SJSA1 (cell line): ENCODE measurements at places on chromosomes 5 and 9. TPM values are rescaled to one million over a fixed set of nuclear protein-coding genes. Genes with fewer than 3 reads are reported as not detected.

GRCh38 chr9:38127271-38127839 is 58.3 kb upstream of the SHB start:
- DNase-seq = no peak

DNA sequence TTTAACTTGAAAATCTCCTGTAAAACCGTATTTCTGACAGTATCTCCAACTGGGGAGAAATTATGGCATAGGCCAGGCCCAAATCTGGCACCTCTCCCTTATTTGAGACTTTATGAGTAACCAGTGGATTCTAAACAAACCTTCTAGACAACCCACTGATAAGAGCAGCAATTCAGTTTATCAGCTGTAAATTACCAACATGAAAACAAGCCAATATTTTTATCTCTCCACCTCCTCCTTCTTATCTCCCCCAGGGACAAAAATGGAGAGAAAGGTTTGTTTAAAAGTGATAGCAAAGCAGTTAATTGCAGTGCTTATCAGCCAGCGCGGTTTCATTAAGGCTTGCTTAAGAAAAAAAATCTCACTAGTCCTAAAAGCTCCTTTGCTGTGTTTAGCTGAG is 53.8 kb downstream of the KCNV2 start:
- no peak for DNase-seq

- no peak for DNase-seq
These were observed 286.4 kb downstream of the GADD45G start for GRCh38 chr9:89891221-89891590.

- no peak for DNase-seq
These were observed 163.8 kb downstream of the GADD45G start for GRCh38 chr9:89768650-89769071.

GRCh38 chr5:132877938-132878337 is 4.5 kb downstream of the LEAP2 start:
- no peak for DNase-seq

GRCh38 chr9:80326105-80326504 is 754.3 kb downstream of the TLE4 start:
- no peak for DNase-seq

GRCh38 chr5:171848911-171849520 is 63.4 kb downstream of the SMIM23 start:
- no peak for DNase-seq

DNA sequence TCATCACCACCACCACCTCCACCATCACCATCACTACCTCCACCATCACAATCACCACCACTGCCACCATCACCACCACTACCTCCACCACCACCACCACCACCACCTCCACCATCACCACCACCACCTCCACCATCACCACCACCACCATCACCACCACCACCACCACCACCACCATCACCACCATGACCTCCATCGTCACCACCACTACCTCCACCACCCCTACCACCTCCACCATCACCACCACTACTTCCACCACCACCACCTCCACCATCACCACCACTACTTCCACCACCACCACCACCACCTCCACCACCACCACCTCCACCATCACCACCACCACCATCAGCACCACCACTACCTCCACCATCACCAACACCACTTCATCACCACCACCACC is 23.5 kb upstream of the ADCY2 start:
- DNase-seq = no peak

DNA sequence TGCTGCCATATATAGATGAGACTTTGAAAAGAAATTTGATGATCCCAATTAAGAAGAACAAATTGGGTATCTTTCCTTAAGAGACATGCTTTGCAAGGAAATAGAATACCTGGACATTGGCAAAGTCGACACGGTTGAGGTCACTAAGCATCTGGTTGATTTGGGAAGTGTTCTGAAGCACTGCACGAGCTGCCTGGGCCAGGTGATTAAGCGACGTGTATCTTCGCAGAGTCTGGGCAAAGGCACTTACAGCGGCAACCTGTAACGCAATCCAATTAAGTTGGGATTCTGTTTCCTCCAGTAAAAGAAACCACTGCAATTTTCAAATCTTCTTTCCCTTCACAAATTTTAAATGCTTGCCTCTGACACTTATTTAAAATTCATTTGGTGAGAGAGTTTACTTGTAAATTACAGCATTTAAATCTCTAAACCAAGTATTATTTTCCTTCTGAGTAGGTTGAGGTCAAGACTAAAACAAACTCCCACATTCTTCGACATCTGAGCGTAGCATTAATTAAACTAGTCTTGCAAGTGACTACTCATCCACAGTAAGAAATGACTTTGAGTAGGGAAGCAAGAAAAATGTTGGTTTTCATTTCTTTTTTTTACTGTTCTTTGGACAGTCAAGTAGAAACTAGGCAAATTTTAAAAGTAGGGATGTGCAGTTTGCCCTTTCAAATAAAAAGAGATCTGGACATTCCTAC is 262.8 kb downstream of the RFX3 start:
- no peak for DNase-seq

GRCh38 chr9:1050125-1050895 is at the start of gene DMRT2:
Gene DMRT2 (plus strand): TSS chr9:1050357. CDS start chr9:1051614, 1,257 bp downstream.
- DNase-seq = no peak

DNA sequence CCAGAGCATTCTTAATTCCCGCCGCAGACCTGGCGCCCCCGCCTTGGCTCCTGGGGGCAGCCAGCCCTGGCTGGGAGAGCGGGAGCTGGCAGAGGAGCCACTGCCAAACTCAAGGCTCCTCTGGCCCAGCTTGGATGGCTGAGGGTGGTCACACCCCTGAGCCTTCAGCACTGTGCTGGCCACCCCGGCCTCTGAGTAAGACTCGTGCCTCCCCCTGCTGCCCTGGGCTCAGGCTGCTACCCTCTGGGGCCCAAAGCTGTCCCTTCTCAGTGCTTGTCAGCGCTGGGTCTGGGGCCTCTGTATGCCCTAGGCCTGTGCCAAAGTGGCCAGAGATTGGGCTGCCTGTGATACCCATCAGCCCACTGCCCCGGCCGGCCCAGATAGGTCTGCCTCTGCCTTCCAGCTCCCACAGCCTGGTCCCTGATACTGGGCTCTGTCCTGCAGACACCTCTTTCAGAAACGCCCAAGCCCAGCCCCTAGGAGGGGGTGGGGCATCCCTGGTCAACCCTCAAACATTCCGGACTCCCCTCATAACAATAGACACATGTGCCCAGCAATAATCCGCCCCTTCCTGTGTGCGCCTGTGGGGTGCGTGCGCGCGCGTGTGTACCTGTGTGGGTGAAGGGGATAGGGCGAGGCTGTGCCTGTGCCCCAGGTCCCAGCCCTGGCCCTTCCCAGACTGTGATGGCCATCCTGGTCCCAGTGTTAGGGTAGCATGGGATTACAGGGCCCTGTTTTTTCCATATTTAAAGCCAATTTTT is 4.4 kb upstream of the PRR7 start:
- DNase-seq = no peak

GRCh38 chr5:163350083-163350482 is 87.3 kb upstream of the CCNG1 start:
- no peak for DNase-seq

- DNase-seq = no peak
These were observed 131.2 kb downstream of the HTR4 start for GRCh38 chr5:148523139-148523538.

- no peak for DNase-seq
These were observed 141.9 kb upstream of the IER5L start for GRCh38 chr9:129319938-129320481.

DNA sequence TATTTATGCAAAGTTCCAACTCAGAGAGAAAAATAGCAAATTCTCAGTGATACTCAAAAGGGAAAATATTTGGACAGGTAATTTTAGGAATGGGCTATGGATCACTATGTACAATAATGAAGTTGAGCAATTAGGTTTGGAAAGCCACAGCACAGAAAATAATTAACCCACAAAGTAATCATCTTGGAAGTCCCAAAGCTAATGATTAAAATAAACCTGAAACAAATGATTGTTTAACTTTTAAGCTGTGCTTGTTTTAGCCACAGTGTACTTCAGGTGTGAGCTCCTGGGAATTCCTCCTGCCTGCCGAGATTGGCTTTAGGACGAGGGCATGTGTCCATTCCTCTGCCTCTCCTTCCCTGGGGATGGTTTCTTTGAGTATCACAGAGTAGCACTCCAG is 403.9 kb downstream of the ZSWIM6 start:
- DNase-seq = no peak

- DNase-seq = no peak
These were observed 373.2 kb upstream of the ACTBL2 start for GRCh38 chr5:57855831-57856230.

GRCh38 chr5:173018358-173018757 is 34.8 kb downstream of the ATP6V0E1 start:
- no peak for DNase-seq

GRCh38 chr9:89426384-89426961 is 71.4 kb downstream of the SEMA4D start:
- no peak for DNase-seq

DNA sequence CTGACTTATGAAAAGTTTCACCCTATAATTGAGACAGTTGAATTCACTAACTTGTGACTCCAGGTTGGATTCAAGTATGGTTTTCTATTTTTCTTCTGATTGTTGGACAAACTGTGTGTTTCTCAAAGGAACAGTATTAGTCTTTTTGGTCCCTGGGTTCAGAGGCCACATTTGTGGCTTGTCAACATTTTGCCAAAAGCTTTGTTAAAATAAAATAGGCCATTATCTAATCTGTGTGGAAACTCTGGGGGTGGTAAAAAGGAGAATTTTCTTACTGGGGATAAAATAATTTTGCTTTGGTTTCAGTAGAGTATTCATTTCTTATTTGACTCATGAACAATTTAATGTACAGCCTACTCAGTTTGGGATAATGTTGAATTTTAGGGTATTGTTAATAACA is 166.3 kb downstream of the TMEM167A start:
- DNase-seq = no peak

Gene SLC36A3
- total RNA-seq = not detected in 2 replicates

Gene ADAMTS6
- total RNA-seq = 3.5 and 4.1 TPM in 2 replicates

Gene ACTBL2
- not detected in 2 replicates for total RNA-seq

Gene ZNF483
- 1.2 and 1.3 TPM in 2 replicates for total RNA-seq

Gene CSF1R
- total RNA-seq = 1.2 TPM in 1 of 2 replicates, not detected in the other

Gene NIM1K
- total RNA-seq = 0.03 and 0.18 TPM in 2 replicates

Gene NTRK2
- total RNA-seq = 0.16 TPM in 2 replicates
